ENCODE measurements at places on chromosomes 11 and 22.

GRCh38 chr22:42947211-42947990 lies 67.5 kb downstream of the PACSIN2 start:
- peak; percentile 41 for DNase-seq

DNA sequence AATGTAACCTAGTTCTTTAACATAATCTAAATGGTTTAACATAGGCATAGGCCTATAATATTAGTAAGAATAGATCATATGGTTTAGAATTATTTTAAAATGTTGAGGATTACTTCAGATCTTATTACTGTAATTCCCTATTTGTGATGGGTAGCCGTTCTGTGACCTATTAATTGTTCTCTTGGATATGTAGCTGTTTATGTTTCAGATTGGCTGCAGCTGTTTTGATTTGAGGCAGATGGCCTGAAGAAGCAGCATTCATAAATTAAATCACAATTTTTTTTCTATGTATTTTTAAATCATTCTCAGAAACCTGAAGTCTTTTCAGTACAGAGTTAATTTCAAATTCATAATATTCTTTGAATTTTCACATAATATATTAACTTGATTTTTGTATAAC lies 104.5 kb downstream of the PDE3B start:
- DNase-seq, result no peak

- DNase-seq, result no peak
Observed at GRCh38 chr11:110566577-110566976, 136.8 kb downstream of the FDX1 start.

- DNase-seq, result peak; percentile 5
Observed at GRCh38 chr11:92765965-92766371, 203.5 kb upstream of the MTNR1B start.

DNA sequence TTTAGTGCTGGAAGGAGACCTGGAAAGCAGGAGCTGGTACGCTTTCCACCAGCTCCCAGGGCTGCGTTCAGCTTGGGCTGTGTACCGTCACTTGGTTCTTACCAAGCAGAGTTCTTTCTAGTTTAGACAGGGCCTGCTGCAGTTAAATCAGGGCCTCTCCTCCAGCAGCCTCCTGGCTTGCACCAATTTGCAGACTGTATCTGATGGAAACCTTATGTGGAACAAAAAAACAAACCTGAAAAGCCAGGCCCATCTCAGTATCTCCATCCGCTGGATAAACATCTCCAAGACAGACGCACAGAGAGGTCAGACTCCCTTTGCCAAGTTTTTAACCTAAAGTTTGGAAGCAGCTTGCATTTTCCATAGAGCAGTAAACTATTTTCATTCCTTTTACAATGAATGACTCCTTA lies 288.6 kb upstream of the SORL1-AS1 start:
- DNase-seq, result no peak

DNA sequence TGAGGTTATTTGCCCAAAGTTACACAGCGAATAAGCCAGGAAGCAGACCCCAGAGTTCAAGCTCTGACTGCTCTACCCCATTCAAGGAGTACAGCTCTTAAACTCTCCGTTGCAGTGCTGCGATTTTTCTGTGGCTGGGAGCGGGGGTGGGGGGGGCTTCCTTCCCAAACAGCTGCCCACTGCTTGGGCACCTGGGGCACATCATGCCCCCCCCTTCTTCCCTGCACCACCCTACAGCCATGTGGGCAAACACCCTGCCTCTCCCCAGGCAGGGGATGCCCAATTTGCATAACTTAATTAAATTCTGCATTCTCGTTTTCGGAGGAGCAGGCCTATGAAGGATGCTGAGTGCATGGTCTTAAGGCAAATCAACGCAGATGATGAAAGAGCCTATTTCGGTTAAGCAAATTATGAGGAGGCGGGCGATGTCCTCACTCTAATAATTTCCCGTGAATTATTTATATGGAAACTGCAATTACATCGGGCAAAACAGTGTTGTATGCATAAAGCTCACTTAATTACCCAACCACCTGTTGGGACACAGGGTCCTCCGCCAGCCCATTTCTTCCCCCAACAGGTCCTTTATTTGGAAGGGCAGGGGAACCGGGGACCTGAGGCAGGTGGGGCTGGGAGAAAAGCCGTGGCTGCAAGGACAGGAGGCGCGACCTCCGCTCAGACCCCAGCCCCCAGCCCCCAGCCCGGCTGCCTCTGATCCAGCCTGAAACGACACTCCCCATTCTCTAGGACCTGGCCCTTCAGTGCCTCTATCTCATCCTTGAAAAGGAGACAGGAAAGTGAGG lies 610.5 kb downstream of the BUD13 start:
- no peak for DNase-seq

GRCh38 chr11:31387379-31387778 lies 17.7 kb downstream of the DNAJC24 start:
- no peak for DNase-seq

- no peak for DNase-seq
Observed at GRCh38 chr11:108027057-108027456, 18.4 kb downstream of the CUL5 start.

DNA sequence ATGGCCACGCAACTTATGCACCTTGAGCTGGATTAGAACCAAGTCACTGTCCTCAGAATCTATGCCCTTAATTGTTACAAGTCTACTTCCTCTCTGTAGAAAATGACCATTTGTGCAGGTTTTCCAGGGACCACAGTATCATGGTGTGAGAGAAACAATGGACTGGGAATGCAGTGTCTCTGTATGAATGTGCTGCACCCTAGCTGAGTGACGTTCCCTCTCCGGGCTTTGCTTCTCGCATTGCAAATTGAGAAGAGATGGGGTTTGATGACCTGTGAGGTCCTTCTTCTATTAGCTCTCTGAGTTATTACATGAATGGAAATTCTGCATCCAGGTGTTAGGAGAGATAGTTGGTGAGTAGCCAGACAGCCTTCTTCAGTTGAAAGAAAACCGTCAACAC lies 1052.3 kb downstream of the NTM start:
- no peak for DNase-seq

- no peak for DNase-seq
Observed at GRCh38 chr11:11519184-11519583, 102.6 kb downstream of the GALNT18 start.

GRCh38 chr22:37088750-37089408 lies 20.6 kb downstream of the TMPRSS6 start:
- DNase-seq, result no peak

GRCh38 chr11:44071157-44071556 lies 5.1 kb downstream of the ACCS start:
- no peak for DNase-seq

- no peak for DNase-seq
Observed at GRCh38 chr22:28541137-28541536, 138.5 kb downstream of the TTC28 start.

GRCh38 chr11:118213201-118213600 lies 11.6 kb downstream of the JAML start:
- DNase-seq, result no peak

DNA sequence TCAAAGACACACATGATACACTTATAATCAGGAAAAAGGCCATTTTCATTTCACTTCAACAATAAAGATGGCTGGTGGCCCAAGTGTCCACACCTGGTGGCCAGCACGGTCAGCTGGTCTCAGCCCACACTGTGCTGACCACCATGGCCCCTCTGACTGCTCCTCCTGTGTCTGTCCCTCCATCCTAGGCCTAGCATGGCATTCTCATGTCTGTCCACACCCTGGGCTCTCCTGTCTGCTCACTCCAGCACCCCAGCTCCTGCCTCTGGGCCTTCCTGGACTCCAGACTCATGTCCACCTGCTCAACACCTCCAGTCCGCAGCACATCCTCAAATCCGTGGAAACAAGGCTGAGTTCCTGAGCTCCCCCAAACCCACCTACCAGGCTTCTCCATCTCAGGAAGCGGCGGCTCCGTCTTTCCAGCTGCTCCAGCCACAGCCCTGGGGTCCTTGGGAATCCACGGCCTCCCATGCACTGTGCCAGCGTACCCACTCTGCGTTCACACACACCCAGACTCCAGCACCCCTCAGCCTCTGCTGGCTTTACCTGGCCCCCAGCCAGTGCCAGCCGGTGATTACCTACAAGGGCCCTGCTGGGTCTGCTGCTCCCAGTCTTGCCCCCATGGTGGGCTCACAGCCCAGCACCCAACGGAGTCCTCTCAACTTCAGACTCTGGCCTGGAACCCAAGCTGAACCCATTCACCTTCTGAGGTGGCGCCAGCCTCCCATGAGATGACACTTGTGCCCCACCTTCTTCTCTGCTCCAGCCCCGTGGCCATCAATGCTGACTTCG lies 13.9 kb downstream of the SIRT3 start:
- DNase-seq, result no peak

GRCh38 chr11:128643661-128644317 lies 50.1 kb upstream of the FLI1 start:
- no peak for DNase-seq

GRCh38 chr11:44702889-44703288 lies 23.9 kb upstream of the TSPAN18 start:
- DNase-seq, result no peak

- DNase-seq, result no peak
Observed at GRCh38 chr11:35500744-35501143, 24.7 kb downstream of the PAMR1 start.

- DNase-seq, result no peak
Observed at GRCh38 chr11:27380771-27381170, 17.8 kb upstream of the CCDC34 start.

- DNase-seq, result peak; percentile 68
Observed at GRCh38 chr11:108958368-108959104, 293.7 kb downstream of the DDX10 start.

GRCh38 chr11:73939096-73939495 lies 11.7 kb upstream of the DNAJB13 start:
- DNase-seq, result no peak

DNA sequence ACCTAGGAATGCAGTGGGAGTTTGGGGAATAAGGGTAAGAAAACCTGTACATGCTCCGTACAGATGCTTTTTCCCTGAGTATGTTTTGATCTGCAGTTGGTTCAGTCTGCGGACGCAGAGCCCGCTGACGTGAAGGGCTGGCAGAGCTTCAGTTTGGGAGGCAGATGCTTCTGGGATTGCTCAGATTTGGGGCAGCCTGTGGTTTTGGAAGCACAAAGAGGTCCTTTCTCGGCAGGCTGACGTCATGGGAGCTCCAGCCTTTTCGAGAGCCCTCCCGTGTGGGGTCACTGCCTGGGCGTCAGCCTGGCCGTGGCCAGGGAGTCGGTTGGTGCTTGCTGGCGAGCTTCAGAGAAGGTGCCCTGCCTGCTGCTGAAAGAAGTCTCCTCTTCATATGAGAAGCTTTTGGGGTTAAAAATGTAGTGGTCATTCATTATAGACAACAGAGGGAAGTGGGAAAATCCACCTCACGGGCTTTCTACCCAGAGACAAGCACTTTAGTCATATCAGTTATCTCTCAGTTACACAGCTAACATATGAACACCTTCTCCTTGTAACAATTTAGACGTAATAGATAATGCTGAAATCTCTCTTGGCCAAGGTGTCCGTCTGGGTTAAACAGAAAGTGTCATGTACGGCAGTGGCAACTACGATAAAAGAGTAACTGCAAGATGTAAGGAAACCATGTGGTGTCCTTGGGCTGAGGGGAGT lies 26.8 kb downstream of the TPCN2 start:
- DNase-seq, result no peak

DNA sequence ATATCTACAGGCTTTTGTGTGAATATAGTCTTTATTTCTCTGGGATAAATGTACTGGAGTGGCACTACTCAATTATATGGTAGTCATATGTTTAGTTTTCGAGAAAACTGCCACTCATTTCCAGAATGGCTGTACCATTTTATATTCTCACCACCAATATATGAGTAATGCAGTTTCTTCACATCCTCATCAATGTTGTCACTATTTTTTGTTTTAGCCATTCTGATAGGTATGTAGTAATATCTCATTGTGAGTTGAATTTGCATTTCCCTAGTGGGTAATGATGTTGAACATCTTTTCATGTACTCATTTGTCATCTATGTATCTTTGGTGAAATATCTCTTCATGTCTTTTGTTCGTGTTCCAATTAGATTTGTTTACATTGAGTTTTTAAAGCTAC lies 18.0 kb downstream of the ACRV1 start:
- DNase-seq, result no peak

- DNase-seq, result no peak
Observed at GRCh38 chr11:42337786-42338455, 878.5 kb upstream of the LRRC4C start.

- peak; percentile 75 for DNase-seq
Observed at GRCh38 chr11:111977146-111978027, 40.2 kb downstream of the DIXDC1 start.

DNA sequence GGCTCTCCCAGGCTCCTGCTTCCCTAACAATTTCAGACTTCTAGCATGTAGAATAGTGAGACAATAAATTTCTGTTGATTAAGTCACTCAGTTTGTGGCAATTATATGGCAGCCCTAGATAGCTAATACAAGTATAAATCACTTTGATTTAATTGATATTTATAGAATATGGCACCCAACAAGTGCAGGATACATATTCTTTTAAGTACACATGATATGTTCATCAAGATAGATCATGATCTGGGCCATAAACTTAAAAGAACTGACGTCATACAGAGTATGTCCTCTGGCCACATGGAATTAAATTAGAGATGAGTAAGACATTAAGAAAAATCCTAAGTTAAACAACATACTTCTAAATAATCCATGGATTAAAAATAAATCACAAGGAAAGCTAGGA lies 67.5 kb upstream of the AMOTL1 start:
- DNase-seq, result no peak

GRCh38 chr11:121570453-121570852 lies 117.7 kb upstream of the SORL1-AS1 start:
- no peak for DNase-seq

- no peak for DNase-seq
Observed at GRCh38 chr11:69470793-69471728, 10.4 kb upstream of the LINC01488 start.

Measured in HTR-8/SVneo (cell line).